HT1080 (cell line): ENCODE measurements at places on chromosomes 5 and 9. TPM values are rescaled to one million over a fixed set of nuclear protein-coding genes. Genes with fewer than 3 reads are reported as not detected.

NFIL3 gene
- 5.9 and 6.1 TPM in 2 replicates for total RNA-seq

LCN2 gene
- not detected in 2 replicates for total RNA-seq

RHOBTB3 gene
- total RNA-seq = 51.4 and 53.6 TPM in 2 replicates

MAMDC2 gene
- 0.17 and 0.37 TPM in 2 replicates for total RNA-seq

DNA sequence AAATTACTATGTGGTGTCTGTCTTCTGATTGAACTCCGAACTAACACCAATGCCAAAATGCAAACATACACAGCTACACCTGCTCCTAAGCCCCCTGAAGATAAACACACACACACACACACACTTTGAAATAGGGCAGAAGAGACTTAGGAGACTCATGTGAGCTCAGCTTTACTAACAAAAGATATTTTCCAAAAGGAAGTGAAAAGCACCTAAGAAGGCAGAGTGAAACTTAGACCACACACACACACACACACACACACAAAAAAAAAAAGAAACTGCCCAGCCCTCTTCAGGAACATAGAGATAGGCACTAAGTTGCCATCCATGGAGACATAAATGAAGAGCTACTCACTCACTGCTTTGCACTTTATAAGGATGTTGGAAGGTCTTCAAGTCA is 45.2 kb upstream of the APC start:
- no peak for DNase-seq

DNA sequence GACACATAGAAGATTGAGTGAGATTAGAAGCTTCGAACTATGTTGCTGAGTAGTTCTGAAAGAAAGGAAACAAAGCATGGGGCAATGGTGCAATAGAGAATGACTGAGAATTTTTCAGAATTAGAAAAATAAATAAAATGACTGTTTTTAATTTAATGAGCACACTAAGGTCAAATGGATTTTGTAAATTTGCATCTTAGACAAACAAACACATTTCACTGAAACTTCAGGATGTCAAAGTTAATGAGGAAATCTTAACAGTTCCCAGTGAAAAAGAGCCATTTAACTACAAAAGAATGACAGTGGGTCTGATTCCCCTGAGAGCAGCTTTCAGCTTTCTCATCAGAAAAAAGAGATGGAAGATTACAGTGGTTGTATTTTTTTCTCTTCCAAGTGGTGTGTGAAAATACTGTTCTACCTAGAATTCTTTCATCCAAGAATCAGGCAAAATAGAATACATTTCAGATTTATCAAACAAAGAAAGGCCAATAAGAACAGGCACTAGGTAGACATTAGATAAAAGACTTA is 591.9 kb downstream of the SEMA5A start:
- DNase-seq = no peak

DNA sequence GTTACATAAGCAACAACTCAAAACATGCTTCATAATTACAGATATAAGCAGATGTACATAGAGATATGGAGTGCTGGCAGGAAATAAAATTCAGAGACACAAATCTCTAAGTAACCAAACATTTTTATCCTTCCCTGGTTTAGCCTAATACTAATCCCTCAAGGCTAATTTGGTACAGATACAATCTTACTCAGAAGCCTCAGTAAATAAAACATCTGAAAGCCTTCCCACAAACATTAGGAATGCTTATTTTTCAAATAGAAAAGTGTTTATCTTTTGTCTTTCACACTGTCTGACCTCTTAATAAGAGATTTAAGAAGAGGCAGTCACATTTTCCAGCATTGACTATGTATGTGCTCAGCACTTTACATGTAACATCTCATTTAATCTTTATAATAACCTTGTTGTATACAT is 399.4 kb downstream of the ARRDC3 start:
- DNase-seq = no peak

DNA sequence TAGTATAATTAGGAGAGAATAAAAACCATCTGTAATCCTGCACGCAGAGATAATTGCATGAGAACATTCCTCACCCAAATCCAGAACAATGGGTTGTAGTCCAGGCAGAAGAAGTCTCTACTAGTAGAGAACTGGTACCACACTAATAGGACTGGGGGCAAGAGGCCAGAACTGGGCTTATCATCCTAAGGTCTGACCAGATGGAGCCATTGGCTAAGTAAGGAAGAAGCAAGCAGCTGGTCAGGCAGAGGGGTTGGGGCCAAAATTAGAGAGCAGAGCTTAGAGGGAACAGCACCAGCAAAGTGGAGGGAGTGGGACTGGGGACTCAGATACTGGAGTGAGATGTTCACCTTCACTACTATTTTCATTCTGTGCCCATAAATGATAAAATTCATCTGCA is 35.4 kb upstream of the MAP1B start:
- DNase-seq = no peak

GRCh38 chr9:93558503-93558902 is 17.9 kb upstream of the PHF2 start:
- DNase-seq = no peak

- DNase-seq = no peak
Measured at GRCh38 chr9:15403155-15403554, 19.5 kb upstream of the SNAPC3 start.

DNA sequence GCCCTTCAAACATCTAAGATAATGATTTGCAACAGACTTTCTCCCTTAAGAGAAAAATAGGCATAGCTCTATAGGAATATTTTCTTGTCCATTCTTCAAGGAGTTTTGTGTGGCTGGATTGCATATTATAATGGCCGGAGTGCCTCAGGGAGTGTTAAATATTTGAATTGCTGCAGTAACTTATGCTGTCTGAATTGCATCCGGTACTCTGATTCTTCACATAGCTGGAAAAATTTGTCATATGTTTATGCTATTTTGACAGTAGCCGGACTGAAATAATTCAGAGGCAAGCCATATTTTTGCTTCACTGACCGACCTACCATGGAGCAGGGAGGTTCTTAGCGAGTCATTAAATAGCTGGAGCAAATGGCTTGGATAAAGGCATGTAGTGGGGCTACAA is 621.0 kb downstream of the ACTL7B start:
- DNase-seq = no peak

DNA sequence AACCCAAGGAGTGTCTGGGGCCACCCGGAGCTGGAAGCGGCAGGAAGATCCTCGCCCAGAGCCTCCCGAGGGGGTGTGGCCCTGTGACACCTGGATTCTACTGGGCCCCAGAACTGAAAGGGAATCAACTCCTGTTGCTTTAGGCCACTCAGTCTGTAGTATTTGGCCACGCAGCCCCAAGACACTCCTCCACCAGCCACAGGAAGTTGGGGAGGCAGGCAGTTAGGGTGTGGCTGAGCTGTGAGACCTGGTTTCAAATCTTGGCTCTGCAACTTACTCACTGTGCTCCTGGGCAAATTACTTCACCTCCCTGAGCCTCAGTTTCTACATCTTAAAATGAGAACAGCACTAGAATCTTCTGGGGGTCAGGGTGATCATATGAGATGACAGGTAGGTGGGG is 119.8 kb upstream of the PPP1R26 start:
- DNase-seq = no peak

- DNase-seq = peak; percentile 25
Measured at GRCh38 chr9:99058964-99059921, 45.7 kb upstream of the TGFBR1 start.
